ENCODE measurements at places on chromosomes 7 and 10.

DNA sequence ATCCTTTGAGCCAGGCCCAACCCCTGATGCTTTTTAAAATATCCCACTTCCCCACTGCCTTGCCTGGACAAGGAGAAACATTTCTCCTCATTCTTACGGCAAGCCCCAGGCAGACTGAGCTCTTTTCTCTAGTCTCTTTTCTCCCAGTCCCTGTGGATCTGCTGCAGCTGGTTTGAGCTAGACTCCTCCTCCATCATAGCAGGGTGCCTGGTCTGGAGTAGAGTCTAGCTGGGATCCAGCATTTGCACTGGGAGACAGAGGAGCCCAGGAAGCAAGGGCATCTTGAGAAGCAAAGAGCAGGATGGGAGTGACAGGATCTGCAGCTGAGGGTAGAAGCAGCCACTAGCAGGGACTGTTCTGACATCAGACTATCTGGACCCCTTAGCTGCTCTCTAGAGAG is 562.3 kb upstream of the COBL start:
- no peak for DNase-seq

GRCh38 chr10:130036296-130037065 is 72.4 kb upstream of the EBF3 start:
- no peak for DNase-seq

DNA sequence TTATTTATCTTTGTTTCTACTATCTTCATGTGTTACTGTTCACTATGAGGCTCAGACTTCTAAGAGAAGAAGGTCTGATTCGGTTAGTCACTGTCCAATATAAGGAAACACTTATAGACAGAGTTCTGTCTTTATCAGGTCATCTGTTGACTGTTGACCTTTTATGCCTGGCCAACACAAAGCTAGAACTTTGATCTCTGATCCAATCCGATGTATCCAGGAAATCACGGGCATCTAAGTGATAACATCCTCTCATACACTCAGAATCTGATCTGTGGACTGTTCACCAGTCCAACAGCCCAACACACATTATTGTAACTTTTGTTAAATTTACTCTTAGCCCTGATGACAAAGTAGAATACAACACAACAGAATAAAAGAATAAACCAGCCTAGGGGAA is 114.6 kb downstream of the SRI start:
- no peak for DNase-seq

GRCh38 chr10:73902351-73902750 is 8.6 kb upstream of the PLAU start:
- DNase-seq = no peak

GRCh38 chr10:73591935-73592699 is 975 bp upstream of the USP54 start:
- no peak for DNase-seq

DNA sequence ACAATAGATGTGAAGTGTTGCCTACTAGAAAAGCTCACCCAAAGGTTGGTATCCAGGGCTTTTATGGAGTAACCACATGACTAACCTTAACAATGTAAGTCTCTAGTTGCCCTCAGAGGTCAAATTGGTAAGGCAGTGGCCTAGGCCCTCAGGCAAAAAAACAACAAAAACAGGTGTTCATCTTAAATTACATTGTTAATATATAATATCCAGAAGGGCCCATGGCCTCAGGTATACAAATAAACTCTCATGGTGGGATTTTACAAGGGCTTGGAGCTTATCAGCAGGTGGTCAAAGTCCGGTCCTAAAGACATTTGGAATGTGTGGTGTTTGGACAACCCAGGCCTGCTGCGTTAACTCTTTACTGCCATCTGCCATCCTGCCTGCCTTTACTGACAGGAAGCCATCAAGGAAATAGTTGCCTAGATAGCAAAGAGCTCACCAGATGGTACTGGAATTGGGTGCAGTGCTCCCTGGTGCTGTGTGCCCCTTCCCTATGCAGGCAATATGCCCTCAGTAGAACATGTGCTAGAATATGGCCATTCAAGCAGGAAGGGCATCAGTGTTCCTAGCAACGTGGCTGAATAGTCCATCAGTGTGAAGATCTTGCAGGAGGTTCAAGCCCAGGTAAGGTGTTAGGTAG is 36.2 kb downstream of the TOMM7 start:
- DNase-seq = no peak

GRCh38 chr7:107951896-107952295 is 51.1 kb downstream of the LAMB1 start:
- no peak for DNase-seq

DNA sequence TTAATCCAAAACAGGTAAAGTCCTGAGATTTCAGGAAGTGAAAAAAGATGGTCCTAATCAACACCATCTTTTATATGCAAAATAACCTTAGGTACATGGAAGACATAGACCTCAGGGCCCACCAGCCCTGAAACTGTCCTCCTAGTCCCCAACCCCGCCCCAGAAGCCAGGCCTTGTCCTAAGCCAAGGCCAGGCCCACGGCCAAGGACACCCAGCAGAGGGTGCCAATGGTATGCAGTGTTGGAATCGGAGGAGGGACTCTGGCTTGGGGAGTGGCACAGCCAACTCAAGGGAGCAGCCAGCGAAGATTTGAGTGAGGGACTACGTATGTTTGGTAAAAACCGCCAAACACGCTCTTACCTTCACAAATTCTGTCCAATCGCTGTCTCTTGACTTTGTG is 96.7 kb downstream of the ZRANB1 start:
- no peak for DNase-seq

GRCh38 chr10:94485094-94485493 is 60.5 kb upstream of the HELLS start:
- no peak for DNase-seq

- no peak for DNase-seq
Observed at GRCh38 chr7:32591938-32592337, 96.6 kb downstream of the AVL9 start.

DNA sequence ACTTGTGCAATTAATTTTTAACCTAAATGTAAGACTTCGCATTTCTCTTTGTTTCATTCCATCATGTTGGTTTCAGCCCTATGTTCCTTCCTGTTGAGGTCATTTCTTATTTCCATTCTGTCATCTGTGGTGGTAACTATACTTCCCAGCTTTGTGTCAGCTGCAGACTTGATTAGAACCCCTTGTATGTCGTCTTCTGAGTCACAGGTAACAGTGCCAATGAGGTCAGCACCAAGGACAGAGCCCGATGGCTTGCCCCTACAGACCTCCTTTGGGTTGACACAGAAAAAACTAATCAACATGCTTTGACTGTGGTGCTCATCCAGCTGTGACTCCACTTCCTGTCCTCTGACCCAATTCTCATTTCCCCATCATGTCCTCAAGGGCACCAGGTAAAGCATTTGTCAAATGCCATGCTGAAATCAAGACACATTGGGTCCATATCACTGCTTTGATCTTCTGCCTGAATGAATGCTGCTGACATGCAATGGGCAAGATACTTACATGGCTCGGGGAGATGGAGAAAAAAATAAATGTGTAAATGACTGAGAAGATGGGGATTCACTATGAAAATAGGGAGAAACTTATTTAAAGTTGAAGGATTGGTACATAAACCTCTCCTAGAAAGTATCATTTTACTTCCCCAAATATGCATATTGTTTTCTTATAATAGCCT is 25.6 kb upstream of the CRTAC1 start:
- DNase-seq = no peak

DNA sequence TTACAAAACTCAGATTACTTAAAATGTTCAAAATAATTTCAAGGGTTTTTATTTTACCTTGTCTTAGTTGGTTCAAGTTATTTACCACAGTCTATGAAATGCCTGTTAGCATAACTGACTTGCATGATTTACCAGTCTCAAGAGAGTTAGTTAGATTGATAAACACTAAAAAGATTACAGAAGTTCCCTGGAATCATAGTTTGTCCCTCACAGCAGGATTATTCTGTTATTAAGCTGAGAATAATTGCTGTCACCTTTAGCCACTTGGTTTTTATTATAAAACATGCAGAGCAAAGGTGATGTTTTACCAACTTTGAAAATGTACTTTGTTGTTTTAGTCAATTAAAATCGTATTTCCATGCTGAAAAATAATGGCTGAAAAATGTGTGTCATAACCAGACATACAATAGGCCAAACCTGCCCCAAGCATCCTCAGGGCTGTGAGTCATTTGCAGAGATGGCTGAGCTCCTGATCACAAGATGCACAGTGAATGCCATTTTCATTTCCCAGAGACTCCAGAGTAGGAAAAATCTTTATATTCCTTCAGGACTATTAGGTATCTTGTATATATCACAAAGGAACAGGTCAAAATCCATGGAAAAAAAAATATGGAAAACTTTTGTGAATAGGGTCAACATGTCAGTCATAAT is 87.8 kb upstream of the DKK1 start:
- DNase-seq = no peak

GRCh38 chr7:128209229-128210035 is 31.6 kb upstream of the LEP start:
- DNase-seq = no peak

- DNase-seq = no peak
Observed at GRCh38 chr7:151404216-151405011, 5.4 kb downstream of the WDR86 start.

GRCh38 chr7:158931804-158932298 is 75.5 kb downstream of the DYNC2I1 start:
- DNase-seq = no peak

DNA sequence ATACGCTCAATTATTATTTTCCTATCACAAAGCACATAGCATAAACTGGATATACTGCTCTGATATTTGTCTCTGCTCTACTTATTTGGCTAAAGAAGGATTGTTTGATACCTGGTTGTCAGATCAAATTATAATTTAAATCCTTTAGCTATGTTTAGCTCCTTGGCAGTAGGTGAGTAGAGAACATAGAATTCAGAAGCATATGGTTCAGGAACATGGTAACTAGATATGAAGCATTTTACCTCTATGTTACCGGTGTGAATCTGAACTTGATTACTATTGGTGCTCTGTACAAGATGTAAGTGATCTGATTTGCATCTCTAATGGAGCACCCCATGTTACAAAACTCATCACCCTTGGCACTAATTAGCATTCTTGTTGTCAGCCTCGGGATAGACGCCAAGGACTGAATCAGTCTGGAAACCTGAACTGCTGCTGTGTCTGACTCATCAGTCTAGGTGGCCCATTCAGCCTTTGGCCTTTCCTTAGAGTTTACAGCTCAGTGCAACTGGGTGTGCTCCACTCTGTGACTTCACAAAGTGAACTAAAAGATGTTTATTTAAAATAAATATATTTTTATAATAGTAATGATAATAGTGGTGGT is 12.3 kb upstream of the MYPN start:
- DNase-seq = peak; percentile 95

- DNase-seq = no peak
Observed at GRCh38 chr10:90125456-90126255, 424.3 kb downstream of the KIF20B start.

DNA sequence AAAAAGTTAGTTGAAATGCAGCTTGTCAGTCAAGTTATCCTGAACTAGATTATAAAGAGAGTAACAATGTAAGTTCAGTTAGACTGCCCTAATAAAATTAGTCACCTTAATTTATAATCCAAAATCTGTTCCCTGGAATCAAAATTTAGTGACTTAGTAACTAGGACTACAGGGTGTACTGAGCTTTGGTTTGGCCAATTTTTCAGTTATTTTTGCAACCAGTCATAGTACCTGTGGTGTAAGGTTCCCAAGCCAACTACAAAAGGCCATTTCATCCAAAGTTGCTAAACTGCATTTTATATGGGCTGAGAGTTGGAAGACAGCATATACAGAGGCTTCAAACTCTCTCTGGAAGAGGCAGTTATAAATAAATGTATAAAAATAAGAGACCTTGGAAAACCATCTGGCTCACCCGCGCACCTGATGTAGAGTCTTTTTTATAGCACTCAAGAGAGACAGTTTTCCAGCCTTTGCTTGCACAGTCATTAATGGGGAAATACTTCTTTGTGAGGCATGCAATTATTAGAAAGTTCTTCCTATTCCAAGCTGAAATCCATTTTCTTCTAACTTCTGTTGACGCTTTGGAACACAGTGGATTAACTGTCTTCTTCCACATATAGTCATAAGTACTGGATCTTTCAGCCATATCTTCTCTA is 59.2 kb downstream of the PUS7 start:
- no peak for DNase-seq

DNA sequence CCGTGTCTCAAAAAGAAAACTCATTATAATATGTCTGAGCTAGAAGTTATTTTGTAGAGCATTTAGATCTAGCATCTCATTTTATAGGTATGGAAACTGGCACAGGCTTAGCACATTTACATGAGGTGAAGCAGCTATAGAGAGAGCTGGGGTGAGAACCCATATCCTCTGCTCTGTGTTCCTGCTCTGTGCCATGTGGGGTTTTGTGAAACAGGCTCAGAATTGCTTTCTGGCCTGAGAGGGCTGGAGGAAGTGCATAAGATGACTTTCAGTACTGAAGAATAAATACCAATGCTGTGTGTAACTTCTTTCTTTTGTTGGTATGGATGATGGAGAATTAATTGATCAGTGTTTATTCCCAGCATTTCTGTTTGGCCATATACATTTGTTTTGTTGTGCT is 159.1 kb downstream of the LRRC4 start:
- no peak for DNase-seq

DNA sequence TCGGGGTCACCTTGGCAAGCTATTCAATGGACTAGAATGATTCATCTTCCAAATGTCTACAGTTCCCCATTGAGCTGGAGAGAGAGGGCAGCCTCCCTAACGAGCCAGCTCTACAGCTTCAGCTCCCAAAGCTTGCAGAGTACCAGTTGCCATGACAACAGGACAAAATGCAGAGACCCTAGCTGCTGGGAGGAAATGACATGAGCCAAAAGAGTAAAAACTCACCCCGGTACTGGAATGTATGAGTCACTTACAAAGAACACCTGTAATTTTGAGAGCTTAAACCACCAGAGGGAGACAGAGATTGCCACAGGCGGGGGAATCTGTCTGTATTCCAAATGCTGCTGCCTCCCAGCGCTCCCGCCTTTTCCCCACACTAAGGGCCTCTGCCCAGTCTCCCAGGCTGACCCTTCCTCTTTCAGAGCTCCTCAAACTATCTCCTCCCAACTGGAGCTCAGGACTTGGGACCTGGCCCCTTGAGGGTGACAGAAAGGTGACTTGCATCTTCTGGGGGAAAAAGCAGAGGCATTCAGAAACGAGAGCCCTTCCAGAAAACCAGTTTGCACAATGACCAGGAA is 95.5 kb downstream of the CUL2 start:
- DNase-seq = peak; percentile 63

All from keratinocyte (primary cell).